ENCODE measurements at places on chromosomes 2 and 18.

DNA sequence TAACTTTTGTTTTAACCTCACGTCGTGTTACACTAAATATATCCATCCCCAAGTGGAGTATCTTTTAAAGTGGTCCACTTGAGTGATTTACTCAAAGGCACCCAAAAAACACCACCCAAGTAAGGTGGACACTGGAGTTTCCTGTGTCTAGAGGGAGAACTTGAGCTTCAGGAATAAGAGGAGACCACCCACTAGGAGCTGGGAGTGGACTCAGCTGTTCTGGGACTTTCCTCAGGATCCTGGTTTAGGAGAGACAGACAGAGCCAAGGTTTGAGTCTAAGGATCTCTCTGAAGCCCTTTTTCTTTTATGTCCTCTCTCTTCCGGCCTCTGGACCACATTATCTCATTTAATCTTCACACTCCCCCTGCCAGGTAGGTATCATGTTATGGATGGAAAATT lies 150.7 kb downstream of the GBX2 start:
- DNase-seq, result no peak

DNA sequence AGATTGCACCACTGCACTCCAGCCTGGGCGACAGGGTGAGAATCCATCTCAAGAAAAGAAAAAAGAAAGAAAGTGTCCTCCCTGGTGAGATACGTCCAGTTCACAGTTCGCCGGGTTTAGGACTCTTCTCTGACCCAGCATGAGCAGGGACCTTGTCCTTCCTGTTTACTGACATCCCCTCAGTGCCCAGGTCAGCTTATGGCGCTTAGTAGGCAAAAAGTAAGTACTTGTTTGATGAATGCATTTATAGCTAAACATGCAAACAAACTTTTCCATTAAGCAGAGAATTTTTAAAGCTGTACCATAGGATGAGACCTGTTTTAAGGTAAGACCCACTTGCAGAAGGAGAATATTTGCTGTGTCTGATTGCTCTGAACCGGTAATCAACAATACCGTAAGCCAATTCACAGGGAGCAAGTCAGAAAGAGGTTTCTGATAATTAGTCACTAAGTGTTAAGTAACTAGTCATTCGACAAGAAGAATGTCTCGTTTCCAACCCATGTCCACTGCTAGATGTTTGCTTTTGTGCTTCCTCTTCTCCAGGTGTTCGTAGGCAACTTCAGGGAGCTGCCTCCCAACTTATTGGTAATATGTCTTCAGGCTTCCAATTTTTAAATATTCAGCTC lies 40.0 kb downstream of the MOGAT1 start:
- no peak for DNase-seq

- DNase-seq, result no peak
These were observed 121.6 kb downstream of the MYO5B start for GRCh38 chr18:50073319-50073718.

- no peak for DNase-seq
These were observed 148.1 kb downstream of the ZNF407 start for GRCh38 chr18:74745633-74746403.

DNA sequence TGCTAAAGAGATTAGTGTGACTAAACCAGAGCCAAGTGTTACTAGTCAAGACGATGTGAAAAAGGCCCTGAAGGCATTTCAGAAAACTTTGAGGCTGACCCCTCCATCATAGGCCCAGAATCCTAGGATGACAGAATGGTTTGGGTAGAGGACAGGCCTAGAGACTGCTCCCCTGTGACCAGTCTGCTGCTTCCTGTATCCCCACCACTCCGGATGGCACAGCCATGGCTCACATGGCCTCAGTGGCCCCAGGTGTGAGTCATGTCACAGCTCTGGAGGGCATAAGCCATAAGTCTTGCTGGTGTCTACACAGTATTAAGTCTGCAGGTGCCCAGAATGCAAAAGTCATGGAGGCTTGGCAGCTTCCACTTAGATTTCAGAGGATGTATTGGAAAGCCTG lies 12.4 kb upstream of the STAT1 start:
- DNase-seq, result no peak

GRCh38 chr2:181774685-181775084 lies 94.4 kb upstream of the NEUROD1 start:
- no peak for DNase-seq

DNA sequence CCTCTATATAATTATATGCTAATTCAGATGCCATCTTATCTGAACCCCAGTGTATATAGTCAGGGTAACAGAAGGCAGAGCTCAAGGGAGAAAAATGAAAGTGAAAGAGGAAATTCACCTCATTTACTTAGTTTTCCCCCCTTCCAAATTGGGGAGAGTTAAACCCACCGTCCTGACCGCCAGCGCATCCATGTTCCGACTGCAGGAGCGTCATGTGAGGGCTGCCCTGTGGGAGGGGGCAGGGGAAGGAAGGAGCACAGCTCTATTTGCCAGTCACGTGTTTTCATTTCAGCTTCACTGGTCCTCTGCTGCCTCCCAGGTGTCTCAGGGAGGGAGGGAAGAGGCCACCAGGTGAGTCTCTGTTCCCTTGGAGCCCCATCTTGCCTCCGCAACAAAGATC lies 13.2 kb downstream of the CNNM4 start:
- DNase-seq, result no peak

DNA sequence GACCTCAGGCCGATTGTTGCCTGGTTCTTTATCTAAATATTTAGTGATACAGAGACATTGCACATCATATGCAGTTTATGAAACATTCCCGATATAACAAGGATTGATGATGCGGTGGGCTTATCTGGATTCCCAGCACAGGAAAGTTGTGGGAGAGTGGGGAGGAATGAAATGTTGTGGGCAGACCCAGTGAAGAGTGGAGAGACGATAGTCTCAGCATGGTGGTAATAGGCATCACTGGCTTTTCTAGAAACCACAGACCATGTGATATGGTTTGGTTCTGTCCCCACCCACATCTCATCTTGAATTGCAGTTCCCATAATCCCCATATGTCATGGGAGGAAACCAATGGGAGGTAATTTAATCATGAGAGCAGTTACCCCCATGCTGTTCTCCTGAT lies 34.8 kb upstream of the RND3 start:
- no peak for DNase-seq

- DNase-seq, result no peak
These were observed 28.9 kb downstream of the ADI1 start for GRCh38 chr2:3490191-3491170.

DNA sequence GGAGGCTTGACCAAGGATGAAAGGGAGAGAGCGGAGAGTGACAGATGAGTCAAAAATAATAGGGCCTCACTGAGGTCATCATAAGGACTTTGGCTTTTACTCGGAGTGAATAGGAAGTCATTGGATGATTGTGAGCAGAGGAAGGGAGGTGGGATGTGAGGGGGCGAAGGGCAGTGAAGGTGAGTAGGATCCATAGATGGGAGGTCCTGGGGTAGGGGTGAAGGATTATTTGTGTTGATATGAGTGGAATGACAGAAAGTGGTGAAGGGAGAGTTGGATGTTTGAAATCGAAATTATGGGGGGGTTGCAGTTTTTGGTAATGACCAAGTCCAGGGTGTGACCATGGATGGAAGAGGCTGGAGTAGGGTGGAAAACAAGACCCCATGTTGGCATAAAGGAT lies 14.0 kb downstream of the PNO1 start:
- DNase-seq, result no peak

- no peak for DNase-seq
These were observed 83.8 kb upstream of the KLHL29 start for GRCh38 chr2:23301136-23301535.

GRCh38 chr2:42978175-42978886 lies 185.9 kb upstream of the HAAO start:
- no peak for DNase-seq

DNA sequence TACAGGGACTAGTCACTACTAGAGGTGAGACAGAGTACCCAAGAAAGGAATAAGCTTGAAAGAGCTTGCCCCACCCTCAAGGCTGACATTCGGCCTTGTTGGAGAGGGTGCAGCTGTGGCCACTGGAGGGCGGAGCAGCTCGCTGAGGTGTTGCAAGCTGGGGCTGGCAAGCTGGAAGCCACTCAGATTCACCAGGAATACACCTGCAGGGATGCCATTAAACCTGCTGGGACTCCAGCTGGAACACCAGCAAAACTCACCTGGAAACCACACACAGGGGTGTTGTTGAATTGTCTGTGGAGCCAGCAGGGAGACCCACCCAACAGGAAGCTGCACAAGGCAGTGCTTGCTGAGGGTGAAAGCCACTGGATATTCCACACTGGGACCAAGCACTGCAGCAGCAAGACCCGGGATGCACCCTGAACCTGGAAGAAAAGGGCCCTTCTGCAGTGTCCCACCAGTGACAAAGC lies 26.1 kb downstream of the KCTD18 start:
- no peak for DNase-seq

GRCh38 chr18:4399929-4400328 lies 55.2 kb downstream of the DLGAP1 start:
- DNase-seq, result no peak

DNA sequence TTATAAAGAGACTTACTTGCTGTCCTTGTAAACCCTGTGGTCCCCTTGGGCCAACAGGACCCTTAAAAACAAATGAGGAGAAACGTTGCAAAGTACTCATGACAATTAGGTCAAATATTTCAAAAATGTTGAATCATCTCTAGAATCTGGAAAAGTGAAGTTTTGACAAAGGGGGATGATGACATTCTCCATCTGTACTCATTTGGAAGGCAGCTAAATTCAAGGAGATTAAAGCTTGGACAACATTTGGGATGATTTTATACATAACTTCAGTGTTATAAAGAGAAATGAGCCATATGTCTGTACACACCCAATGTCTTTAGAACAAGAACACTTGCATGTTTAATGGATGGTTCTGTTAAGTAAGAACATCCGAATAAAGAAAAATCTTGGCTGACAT lies 92.9 kb downstream of the COL5A2 start:
- no peak for DNase-seq

DNA sequence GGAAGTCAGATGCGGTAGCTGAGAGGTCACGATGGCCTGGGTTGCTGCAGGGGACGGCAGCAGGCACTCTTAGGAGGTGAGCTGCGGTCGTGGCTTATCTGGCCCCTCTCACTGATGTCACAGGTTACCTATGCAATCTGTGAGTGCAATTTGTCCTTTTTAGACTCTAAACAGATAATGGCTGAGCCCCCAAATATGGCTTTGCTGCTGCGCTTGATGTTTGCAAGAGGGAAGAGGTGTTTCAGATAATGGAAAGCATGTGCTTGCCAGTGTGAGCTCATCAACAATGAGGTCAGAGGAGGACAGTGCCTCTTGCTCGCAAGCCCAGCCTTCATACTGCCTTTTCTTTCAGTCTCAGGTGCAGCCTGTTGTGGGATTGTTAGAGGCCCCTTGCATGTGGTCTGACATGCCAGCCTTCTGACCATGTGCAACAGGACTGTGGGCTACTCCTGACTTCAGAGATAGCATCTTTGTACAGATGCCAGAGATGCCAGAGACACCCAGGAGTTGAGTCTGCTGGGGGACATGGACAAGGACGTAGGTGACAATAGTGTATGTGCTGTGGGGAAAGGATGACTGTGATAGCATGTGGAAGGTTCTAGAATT lies 151.3 kb downstream of the TANC1 start:
- no peak for DNase-seq

DNA sequence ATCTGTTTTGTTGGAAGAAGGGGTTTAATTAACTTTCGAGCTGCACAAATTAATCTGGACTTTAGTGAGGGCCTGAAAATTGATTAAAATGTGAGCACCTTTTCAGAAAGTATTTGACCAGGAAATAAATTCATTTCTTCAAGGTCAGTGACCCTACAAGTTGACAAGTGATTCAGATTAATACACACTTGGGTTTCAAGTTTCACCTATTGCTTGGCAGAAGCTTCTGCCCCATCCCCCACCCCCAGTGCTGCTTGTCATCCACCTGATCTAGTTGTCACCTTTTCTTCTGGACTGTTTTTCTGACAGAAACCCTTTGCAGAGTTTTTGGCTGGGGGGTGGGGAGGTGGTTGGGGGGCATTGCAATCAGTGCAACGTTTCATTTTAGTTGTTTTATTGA lies 46.2 kb downstream of the RPRM start:
- no peak for DNase-seq

DNA sequence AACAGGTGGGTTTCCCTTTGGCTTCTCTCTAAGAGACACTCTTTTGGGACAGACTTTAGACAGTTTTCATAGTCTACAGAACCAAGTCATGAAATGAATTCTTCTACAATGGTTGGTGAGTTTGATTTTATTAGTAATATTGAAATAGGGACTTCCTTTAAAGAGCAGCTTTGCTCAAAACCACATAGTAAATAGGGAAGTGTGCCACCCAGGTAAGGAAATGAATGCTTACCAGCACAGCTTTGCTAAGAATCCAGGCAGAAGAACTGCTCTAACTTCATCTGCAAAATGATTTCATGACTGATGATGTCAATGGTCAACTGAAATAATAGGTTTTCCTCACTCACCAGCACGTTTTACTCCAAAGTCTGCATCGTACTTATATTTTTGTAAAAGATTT lies 89.2 kb downstream of the NYAP2 start:
- DNase-seq, result no peak

- DNase-seq, result no peak
These were observed 1355.4 kb upstream of the ACVR2A start for GRCh38 chr2:146489386-146489785.

GRCh38 chr2:152518641-152519580 lies 183.9 kb downstream of the FMNL2 start:
- no peak for DNase-seq

GRCh38 chr2:96751800-96752199 lies 8.9 kb upstream of the CNNM4 start:
- no peak for DNase-seq

- DNase-seq, result no peak
These were observed 285.4 kb downstream of the NRXN1 start for GRCh38 chr2:50746526-50746925.

DNA sequence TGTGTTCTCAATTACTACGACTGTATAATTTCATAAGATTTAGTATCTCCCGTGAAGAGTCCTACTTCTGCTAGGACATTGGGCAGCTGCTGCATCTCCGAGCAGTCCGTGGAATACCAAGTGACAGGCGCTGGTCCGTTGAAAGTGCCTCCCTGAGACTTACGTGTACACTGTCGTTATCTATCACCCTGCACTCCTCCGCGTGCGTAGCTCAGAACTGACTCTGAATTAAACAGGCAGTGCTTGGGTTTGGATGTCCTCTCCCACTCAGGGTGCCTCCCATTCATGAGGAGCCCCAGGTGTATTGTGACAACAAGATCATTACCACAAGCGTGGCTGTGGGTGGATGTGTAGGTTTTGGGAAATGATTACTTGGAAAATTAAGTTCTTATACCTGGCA lies 148.4 kb downstream of the SH3RF3 start:
- DNase-seq, result no peak

GRCh38 chr2:201643216-201643890 lies at the start of gene TMEM237:
TSS of gene TMEM237 (minus strand) at chr2:201643503. CDS start at chr2:201643400, 103 bp downstream.
- no peak for DNase-seq

GRCh38 chr18:43279015-43279744 lies 1.9 kb upstream of the SYT4 start:
- no peak for DNase-seq

DNA sequence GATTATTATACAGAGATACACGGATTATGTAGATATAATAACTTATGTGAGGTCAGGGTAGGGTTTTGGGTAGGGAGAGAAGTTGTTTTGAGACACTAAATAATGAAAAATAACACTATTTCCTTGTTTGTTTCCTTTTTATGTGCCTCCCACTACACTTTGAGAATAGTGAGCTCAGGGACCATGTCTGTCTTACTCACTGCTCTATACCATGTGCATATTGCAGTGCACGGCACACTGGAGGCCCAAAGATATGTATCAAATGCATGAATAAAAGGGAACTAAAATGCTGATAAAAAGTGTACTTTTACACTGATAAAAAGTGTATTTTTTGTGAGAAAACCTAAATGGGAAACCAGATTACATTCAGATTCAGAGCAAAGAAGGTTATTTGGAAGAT lies 151.4 kb upstream of the NABP1 start:
- DNase-seq, result no peak

GRCh38 chr18:59733421-59733820 lies 36.2 kb upstream of the CCBE1 start:
- no peak for DNase-seq

Measured in stimulated activated CD8-positive, alpha-beta memory T cell treated with anti-CD3 and anti-CD28 coated beads, Interleukin-4, amount 100 ng/mL, for 1 hour (primary cell).